A172 (cell line): ENCODE measurements at places on chromosomes 11 and 22. TPM values are rescaled to one million over a fixed set of nuclear protein-coding genes. Genes with fewer than 3 reads are reported as not detected.

The FGF19 gene
- total RNA-seq: not detected in 2 replicates

The DAGLA gene
- total RNA-seq: 0.09 and 1.2 TPM in 2 replicates

The PIH1D2 gene
- total RNA-seq: 3.3 and 3.4 TPM in 2 replicates

The MAP6 gene
- total RNA-seq: 8.9 and 10.6 TPM in 2 replicates

The RSF1 gene
- 29.2 and 55.5 TPM in 2 replicates for total RNA-seq

DNA sequence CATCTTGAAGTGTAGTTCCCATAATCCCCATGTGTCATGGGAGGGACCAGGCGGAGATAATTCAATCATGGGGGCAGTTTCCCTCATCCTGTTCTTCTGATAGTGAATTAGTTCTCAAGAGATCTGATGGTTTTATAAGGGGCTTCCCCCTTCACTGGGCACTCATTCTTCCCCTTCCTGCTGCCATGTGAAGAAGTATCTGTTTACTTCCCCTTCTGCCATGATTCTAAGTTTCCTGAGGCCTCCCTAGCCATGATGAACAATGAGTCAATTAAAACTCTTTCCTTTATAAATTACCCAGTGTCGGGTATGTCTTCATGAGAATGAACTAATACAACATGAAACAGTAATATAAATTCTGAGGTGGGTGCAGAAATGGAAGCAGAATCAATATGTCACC, 12.1 kb upstream of the SPTBN2 start:
- DNase-seq: no peak

- no peak for DNase-seq
These were observed 22.1 kb upstream of the IGLL5 start for GRCh38 chr22:22865311-22866072.
